ENCODE measurements at places on chromosomes 4 and X.

DNA sequence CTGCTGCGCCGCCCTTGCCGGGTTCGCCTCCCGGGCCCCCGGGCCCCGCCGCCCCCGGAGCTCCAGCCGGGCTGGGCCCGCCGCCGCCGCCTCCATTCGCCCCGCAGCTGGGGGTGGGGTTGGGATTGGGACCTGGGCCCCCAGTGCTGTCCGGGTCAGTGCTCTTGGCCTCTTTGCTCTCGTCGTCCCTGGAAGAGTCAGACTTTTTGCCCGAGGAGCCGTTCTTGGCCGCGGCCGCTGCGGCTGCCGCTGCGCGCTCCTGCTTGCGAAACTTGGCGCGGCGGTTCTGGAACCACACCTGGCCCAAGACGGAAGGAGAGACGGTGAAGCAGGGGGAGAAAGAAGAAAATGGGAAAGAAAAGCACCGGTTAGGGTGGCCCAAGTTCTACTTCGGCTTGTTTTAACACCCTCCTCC is 2.5 kb downstream of the PHOX2B start:
- DNase-seq = no peak

DNA sequence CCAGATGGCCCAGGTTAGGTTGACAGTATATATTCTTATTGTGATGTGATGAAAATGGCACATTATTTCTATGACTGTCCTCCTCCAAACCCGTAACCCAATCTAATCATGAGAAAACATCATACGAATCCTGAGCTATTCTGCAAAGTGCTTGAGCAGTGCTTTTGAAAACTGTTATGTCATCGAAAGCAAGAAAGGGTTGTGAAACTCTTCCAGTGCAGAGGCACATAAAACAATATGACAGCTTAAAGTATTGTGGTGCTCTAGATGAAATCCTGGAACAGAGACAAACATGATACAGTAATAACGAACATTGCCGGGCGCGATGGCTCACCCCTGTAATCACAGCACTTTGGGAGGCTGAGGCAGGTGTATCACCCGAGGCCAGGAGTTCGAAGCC is 1648.0 kb downstream of the STIM2 start:
- DNase-seq = no peak

DNA sequence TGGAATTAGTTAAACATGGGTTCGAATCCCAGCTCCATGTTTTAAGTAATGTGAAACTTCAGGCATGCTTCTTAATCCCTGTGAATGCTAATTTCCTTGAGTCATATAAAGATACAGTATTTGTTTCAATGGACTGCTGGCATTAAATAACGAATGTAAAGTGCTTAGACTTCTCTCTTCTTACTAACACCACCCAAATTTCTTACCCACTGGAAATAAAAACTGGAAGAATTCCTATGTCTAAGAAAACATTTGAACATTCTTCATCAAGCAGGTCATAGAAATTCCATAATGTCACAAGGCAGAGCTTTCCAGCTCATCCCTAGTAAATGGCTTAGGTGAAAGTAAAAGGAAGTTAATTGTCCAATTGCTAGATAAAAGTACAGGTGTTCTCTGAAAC is 172.5 kb downstream of the ANK2 start:
- DNase-seq = no peak

DNA sequence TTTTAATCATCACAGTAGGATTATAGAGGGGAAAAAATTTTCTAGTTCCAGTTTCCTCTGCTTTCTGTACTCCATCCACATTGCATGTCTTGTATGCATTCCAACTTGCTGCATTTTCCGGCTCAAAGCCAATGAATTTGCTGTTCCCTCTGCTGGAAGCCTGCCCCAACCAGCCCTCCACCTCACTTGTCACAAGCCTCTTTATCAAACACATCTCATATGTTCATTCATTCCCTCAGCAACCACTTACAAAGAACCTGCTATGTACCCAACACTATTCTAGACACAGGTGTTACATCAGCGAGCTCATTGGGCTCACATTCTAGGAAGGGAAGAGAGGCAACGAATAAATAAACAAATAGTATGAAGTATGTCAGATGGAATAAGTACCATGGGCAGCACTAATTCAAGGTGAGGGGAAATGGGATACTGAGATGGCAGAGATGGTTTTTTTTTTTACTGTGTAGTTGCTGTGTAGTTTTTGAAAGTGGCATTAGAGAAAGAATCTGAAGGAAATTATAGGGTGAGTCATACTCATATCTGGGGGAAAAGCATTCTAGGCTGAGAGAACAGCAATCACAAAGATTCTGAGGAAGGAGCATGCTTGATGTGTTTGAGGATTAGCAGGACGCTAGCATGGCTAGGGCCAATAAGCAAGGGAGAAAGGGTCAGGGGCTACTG is 332.5 kb downstream of the PDGFC start:
- DNase-seq = peak; percentile 62

GRCh38 chr4:87074121-87074488 is 139.3 kb downstream of the AFF1 start:
- no peak for DNase-seq

DNA sequence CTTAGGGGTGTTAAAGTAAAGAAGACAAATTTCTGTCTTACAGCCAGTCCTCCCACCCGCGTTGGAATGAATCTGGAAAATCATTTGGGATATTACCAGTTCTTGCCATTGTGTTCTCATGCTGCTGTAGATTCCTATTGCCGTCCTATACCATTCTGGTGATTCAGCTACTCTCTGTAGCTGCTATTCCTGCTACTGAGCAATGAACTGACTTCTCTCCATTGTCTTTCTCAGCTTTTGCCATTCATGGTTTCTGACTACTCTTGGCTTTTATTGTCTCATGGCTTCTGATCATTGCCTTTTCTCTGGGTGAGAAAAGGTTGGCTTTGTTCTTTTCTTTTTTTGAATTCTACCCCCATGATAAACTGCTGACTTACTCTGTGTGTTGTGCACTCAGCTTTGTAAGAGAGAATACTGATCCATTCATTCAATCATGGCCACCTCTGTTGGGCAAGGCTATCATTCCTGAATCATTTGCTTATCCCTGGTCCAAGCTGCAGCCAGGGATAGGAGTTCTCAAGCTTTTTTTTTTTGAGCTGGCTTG is 27.7 kb upstream of the METAP1 start:
- DNase-seq = no peak

- DNase-seq = no peak
Observed at GRCh38 chr4:114306946-114307345, 291.7 kb upstream of the UGT8 start.

DNA sequence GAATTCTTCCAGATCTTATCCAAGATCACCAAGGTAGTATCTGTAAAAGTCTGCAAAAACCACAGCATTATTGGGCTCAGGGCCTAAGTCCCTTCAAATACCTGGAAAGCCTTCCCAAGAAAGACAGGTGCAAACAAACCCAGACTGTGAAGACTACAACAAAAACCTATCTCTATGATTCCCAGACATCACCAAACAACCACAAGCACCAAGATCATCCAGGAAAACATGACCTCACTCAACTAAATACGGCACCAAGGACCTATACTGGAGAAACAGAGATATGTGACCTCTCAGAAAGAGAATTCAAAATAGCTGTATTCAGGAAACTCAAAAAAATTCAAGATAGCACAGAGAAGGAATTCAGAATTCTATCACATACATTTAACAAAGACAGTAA is 15.3 kb downstream of the TCEAL1 start:
- DNase-seq = no peak

GRCh38 chrX:140425712-140426395 is 79.0 kb downstream of the SOX3 start:
- no peak for DNase-seq

- DNase-seq = no peak
Observed at GRCh38 chrX:97563531-97564133, 679.9 kb downstream of the RPA4 start.

GRCh38 chrX:19194285-19195242 is 72.3 kb upstream of the ADGRG2 start:
- DNase-seq = no peak

DNA sequence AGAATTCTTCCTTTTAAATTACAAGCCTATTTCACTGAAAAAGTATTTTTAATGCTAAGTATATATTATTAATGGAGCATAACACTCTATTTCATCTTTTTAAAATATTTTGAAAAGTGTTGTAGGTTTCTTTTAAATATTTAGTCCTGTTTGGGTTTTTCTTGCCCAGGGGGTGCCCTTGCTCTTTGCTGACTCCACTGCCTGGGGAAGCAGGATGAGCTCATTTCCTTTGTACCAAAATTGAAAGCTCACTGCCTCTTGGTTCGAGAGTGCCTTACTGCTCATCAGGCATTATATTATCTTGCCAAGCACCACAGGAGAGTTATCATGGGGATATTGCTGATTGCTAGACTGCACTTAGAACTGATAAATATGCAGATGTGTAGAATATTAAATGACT is 819.2 kb downstream of the PCDH18 start:
- no peak for DNase-seq

GRCh38 chrX:13473442-13474163 is 95.8 kb upstream of the EGFL6 start:
- DNase-seq = no peak

DNA sequence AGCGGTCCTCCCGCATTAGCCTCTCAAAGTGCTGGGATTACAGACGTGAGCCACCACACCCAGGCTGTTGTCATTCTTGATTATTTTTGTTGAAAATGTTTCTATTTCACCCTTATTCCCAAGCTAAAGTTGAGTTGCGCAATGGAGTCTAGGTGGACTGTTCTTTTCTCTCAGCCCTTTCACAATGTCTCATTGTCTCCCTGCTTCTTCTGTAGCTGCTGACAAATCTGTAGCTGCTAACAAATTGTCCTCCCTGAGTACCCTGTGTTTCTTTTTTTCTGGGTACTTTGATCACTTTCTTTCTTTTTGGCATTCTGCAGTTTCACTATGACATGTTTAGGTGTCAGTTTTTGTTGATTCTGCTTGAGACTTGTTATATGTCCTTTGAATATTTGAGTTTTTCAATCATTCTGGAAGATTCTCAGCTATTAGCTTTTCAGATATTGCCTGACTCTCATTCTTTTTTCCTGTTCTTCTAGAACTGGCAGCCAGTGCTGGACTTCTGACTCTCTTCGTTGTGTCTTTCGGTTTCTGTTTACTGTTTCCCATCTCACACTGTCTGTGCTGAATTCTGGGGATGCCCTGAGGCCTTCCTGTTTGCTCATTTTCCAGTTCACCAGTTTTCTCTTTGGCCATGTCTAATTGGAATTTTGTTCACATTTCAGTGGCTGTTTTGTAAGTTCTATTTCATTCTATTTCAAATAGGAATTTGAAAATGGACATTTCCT is 6.6 kb downstream of the ABCD1 start:
- DNase-seq = no peak

- no peak for DNase-seq
Observed at GRCh38 chr4:10721616-10722015, 37.0 kb upstream of the CLNK start.

DNA sequence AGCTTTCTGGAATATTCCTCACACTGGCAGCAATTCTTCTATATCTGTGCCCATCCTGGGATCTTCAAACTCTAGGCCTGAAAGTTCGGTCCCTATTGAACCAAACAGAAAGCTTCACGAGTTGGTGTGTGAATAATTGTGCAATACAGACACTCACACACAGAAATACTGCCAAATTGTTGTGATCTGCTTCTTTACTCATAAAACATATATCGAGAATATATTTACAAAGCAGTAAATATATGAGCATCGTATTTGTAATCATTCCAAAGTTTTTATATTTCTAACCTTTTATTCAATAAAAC is 56.6 kb upstream of the BEX4 start:
- DNase-seq = no peak

- DNase-seq = no peak
Observed at GRCh38 chr4:2734612-2735011, 21.5 kb downstream of the TNIP2 start.

- no peak for DNase-seq
Observed at GRCh38 chr4:145734031-145734430, 54.1 kb downstream of the C4orf51 start.

DNA sequence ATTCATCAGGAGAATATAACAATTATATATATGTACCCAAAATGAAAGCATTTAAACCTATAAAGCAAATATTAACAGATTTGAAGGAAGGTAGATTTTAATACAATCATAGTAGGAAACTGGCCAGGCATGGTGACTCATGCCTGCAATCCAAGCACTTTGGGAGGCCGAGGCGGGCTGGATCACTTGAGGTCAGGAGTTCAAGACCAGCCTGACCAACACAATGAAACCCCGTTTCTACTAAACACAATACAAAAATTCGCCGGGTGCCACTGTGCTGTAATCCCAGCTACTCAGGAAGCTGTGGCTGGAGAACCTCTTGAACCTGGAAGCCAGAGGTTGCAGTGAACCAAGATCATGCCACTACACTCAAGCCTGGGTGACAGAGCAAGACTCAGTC is 118.3 kb downstream of the KCNIP4 start:
- no peak for DNase-seq

- DNase-seq = no peak
Observed at GRCh38 chr4:98710831-98711230, 52.4 kb upstream of the TSPAN5 start.

GRCh38 chrX:3271834-3272186 is 74.6 kb downstream of the MXRA5 start:
- DNase-seq = no peak

- peak; percentile 88 for DNase-seq
Observed at GRCh38 chr4:105088110-105088879, 58.4 kb upstream of the TET2 start.

DNA sequence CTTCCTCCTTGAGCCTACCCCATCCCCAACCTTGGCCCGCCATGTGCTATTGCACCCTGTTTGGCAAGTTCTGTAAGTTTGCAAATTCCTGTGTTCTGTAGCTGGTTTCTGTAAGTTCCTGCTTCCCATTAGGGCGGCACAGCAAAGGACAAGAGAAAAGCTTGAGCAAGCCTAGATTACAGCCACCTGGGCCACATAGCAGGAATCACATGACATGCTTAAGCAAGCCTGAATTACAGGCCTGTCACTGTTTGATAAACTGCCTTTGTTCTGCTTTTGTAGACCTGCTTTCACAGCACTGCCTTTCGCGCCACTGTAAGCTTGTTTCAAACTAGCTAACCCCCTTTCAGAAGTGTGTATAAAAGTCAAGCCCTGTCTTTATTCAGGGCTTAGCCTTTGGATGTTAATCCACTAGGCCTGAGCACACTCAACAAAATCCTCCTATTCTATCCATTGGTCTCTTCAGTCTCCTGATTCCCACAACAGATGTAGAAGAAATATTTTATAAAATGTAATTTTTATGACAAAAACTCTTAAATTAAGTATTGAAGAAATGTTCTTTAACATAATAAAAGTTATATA is 906.8 kb upstream of the NDST4 start:
- no peak for DNase-seq

- DNase-seq = no peak
Observed at GRCh38 chrX:150291014-150291413, 72.1 kb upstream of the MAMLD1 start.

- DNase-seq = no peak
Observed at GRCh38 chr4:15004739-15005301, 2.5 kb downstream of the CPEB2 start.

DNA sequence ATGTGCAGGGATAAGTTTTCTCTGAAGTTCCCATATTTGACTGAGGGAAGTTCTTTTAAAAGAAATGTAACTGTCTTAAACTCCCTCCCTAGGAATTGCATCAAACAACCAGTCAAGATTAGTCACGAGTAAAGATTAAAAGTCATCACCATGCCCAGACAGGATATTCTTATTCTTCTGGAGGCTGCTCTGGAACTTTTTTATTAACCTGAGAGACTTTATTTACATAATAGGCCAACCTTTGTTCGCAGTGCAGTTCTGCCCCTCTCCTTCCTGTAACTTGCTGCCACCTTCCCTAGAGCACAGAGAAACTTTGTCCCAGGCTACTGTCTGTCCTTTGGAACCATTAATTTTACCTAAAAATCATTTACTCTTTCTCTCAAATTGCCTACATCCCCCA is 9.8 kb upstream of the HERC3 start:
- no peak for DNase-seq
